ENCODE measurements at places on chromosomes 4 and X.

- no peak for DNase-seq
Measured at GRCh38 chr4:38856046-38856445, 571 bp downstream of the TLR6 start.

- DNase-seq: no peak
Measured at GRCh38 chr4:128284317-128284716, 3.3 kb downstream of the PGRMC2 start.

GRCh38 chr4:78477276-78477675 is 74.3 kb upstream of the ANXA3 start:
- peak; percentile 36 for DNase-seq

DNA sequence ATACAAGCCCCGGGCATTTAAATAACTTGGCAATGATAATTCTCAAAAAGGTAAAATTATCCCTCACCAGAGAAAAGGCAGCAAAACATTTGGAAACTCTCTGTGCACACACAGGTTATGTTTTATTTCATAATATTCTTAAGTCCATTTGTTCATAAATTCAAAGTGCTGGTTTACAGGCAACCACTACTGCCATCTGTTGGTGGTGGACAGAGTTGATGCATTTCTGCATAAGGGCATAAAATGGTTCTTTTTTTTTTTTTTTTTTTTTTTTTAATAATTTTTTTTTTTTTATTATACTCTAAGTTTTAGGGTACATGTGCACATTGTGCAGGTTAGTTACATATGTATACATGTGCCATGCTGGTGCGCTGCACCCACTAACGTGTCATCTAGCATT is 31.5 kb upstream of the IL21 start:
- DNase-seq: no peak

GRCh38 chrX:136549226-136549625 is 17.2 kb downstream of the VGLL1 start:
- no peak for DNase-seq

- DNase-seq: no peak
Measured at GRCh38 chr4:135185256-135185655, 983.7 kb upstream of the PABPC4L start.

DNA sequence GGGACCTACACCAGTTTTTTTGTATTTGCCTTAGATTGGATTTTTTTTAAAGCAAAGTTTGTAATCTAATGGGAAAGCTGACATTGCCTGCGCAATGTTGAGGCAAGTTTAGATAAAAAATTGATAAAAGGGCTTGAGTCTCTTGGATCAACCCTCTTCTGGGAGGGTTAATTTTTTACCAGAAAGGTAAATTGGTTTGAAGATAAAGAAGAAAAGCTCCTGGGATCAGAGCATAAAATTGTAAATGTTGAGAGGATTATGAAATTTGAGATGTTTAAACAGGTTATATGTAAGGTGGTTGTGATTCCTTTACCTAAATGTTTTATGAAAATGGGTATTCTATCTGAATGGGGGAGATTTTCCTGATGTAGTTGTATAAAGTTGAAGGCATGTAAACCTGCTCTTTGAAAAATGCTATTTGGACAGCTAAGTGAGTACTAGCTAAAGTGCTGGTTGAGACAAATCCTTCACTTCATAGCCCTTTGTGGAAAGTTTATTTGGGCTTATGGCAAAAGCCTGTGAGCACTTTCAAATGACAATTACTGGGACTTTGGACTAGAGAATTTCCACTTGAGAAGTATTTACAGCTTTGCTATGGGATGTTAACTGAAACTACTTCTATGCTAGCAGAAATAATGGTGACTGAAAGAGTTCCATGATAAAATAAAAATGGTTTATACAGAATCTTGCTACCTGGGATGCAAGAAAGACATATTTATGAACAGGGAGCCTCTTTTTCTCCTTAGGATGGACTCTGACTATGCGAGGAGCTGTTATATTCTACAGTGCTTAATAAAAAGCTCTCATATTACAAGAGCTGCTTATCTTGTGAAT is 56.2 kb downstream of the UGT2B10 start:
- DNase-seq: no peak

All from GM04503 (cell line).